ENCODE measurements at places on chromosomes 6 and 20. TPM values are rescaled to one million over a fixed set of nuclear protein-coding genes. Genes with fewer than 3 reads are reported as not detected.

DNA sequence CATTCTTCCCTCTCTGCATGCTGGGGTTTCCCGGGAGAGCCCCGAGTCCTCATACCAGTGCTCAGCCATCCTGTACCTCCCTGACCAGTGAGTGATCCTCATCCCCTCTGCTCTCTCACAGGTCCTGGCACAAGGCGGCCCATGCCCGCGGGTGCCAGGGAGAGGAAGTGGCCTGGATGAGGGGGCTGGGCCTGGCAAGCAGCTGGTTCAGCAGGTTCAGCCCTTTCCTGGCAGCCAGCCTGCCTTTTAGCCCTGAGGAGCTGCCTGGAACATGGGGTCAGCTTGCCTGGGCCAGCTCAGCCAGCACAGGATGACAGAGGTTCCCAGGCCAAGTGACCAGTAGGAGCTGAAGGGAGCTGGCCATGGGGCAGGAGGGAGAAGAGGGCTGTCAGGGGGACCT lies 10.9 kb downstream of the MOCS1 start:
- DNase-seq, result no peak

Gene HDGFL1
- total RNA-seq, result 1.4 TPM

Gene TOX2
- total RNA-seq, result 21.9 TPM

Gene SNAP25
- 1,905 TPM for total RNA-seq

Gene SAMD5
- 3.5 TPM for total RNA-seq

Measured in dorsolateral prefrontal cortex (tissue), 122 donors.